ENCODE measurements at places on chromosomes 11 and 22.

DNA sequence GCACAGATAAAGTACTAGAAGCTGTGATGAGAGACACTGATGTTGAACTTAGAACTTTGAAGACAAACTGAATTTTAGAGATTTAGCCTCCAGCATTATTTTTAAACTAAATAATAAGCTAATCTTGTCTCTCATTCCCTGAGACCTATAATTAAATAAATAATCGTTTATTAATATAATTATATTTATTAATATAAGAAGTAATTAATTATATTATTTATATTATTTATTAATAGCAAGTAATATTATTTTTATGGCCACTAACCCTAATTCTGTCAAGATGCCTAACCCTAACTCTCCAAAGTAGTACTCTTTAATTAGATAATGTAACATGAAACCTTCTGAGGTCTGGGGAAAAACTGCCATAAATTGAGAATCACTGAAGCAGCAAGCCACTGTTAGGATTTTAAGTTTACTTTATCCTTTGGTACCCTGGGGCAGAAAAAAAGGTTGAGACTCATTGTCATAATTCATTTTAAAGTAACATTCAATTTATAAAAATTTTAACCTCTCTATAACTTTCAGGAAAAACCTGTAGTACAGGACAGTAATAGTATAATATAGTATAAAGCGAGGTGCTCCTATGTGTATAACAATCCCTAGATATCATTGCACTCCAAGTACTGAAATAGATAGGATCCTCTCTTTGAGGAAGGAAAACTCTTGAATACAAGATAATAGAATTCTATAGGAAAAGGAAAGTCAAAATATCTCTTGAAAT lies 85.4 kb downstream of the TTC28 start:
- no peak for DNase-seq

GRCh38 chr22:25621986-25622385 lies 57.5 kb downstream of the GRK3 start:
- no peak for DNase-seq

DNA sequence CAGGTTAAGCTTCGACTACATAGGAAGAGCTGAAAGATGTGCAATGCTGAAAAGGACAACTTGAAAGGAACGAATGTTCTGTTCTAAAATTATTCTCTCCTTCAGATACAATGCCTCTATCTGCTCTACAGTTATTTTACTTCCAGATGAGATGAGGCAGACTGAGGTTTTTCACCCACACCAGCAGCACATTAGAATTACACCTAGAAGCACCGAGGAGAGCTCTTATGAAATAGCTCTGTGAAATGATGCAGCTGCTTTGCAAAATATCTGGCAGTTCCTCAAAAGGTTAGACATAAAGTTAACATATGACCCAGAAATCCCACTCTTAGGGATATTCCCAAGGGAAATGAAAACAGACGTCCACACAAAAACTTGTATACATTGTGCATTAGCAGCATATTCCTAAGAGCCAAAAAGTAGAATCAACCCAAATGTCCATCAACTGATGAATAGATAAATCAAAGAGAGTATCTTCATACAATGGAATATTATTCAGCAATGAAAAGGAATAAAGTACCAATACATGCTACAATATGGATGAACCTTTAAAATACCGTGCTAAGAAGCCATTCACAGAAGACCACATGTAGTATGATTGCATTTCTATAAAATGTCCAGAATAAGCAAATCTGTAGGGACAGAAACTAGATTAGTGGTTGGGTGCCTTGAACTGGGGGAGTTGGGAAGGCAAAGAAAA lies 34.5 kb downstream of the WT1 start:
- no peak for DNase-seq

GRCh38 chr11:123431619-123432018 lies 1.6 kb downstream of the GRAMD1B start:
- no peak for DNase-seq

DNA sequence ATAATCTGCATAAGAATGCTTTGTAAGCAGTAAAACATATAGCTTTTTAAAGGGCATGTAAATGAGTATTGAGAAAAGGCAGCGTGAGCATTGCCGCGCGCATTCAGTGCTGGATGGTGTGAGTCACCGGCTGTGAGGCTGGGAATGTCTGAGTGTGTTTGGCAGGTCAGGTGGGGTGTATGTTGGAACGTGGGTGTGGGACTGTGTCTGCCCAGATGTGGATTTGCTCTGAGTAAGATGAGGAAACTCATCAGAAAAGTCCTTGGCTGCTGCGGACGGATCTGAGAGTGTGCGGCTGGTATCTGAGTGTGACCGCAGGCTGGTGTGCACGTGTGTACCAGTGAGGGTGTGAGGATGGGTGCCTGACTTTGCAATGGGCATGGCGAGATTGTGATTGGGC lies 66.2 kb upstream of the NECTIN1 start:
- DNase-seq: peak; percentile 32

- no peak for DNase-seq
Observed at GRCh38 chr11:118207079-118207478, 17.7 kb downstream of the JAML start.

GRCh38 chr22:49930596-49931412 lies 12.4 kb downstream of the CRELD2 start:
- peak; percentile 86 for DNase-seq

DNA sequence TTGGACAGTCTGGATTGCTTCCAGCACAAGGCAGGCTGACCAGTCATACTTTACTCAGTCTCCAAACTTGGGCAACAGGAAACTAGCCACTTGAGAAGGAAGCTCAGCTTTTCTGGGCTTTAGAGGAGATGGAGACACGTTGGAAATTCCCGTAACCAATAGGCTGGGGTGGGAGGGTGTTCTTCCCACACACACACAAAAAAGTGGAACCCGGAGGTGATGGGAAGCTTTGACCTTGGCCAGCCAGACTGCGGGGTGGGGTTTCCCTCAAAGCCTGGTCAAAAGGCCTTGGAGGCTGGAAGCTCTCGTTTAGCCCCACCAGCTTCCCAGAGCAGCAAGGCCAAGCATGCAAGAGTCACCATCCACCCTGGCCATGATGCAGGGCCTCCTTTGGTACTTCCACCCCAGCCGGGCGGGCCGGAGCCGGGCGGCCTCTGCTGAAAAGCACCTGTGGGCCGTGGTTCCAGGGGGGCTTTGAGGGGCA lies 126.2 kb downstream of the BCR start:
- DNase-seq: peak; percentile 52

DNA sequence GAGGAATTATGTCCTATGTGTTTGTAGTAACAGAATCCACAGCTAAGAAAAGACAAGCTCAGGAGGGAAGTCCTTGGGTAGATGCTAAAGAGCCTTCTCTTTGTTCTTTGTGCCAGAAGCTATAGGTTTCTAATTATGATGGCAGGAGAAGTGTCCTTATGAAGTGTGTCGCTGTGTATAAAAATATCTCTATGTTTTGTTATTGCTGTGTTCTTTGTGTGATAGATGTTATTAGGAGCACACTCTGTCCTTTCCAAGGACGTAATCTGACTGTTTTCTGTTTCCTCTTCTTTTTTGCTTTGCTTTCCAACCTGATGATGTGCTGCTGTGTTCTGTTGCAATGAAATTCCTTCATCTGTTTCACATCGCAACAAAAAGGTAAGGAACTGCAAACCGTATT lies 171.9 kb downstream of the NCAM1 start:
- DNase-seq: no peak

- DNase-seq: no peak
Observed at GRCh38 chr11:72141066-72141465, 5.5 kb downstream of the FOLR3 start.

- DNase-seq: no peak
Observed at GRCh38 chr11:78731027-78731426, 156.4 kb upstream of the NARS2 start.

- DNase-seq: no peak
Observed at GRCh38 chr22:49934160-49934890, 15.9 kb downstream of the CRELD2 start.

DNA sequence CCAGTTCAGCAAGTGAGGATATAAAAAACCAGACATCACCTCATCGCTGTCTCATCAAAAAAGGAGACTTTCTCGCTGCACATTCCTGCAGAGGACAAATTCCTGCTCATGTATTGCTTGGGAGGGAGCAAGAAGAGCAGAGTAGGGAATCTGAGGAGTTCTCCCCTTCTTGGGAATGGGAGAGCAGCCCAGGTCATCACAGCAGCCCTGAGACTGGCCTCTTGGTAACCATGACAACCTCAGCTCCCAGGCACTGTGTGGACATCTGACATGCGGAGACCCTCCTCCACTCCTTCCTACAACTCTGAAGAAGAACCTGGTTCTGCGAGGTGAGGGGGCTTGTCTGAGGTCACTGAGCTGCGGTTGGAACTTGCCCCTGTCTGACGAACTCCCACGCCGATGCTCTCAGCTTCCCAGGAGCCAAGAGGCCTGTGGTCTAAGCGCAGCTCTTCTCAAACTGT lies 17.9 kb downstream of the RFPL1 start:
- DNase-seq: peak; percentile 48

GRCh38 chr11:100632941-100633452 lies 54.1 kb upstream of the ARHGAP42 start:
- no peak for DNase-seq

GRCh38 chr11:10632483-10632882 lies 61.1 kb downstream of the IRAG1 start:
- no peak for DNase-seq

DNA sequence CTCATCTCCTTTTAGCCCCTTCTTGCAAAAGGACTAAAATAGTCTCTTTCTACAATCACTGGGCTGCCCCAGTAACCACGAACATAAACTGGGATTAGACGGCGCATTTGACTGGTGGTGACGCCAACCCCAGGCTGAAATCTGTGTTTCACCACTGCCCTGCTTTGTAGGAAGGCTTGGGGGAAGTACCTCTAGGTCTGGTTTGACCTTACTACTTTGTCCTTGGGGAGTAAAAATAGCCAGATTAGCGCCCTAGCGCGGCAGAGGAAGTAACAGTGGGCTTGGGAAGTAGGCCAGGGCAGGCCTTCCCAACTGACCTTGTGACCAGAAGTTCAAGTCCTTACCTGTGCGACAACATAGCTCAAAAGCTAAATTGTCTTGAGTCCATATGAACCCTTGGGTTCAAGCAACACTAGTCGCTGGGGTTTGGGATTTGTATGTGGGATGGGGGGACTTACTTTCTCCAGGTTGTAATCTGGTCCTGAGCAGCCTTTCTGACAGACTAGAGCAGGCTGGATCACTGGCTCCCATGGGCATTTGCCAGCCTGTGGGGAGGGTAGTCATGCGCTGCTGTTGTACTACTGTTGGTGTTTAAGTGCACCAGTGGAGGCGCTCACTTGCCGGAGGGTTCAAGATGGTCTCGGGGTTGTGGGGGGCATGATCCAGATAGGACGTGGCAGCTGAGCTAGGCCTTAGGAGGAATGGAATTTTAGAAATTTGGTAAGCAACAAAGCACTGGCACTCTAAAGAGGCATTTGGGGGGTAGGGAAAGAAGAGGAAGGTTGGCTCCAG lies 953 bp upstream of the PACS1 start:
- peak; percentile 85 for DNase-seq

- no peak for DNase-seq
Observed at GRCh38 chr11:14393129-14393528, 34.1 kb upstream of the RRAS2 start.

All from aorta (tissue), 5 donors.